Neural cell (in vitro differentiated cells): ENCODE measurements at places on chromosomes 13 and 19. TPM values are rescaled to one million over a fixed set of nuclear protein-coding genes. Genes with fewer than 3 reads are reported as not detected.

The NXNL1 gene
- not detected in 2 replicates for polyA plus RNA-seq

The NTN5 gene
- polyA plus RNA-seq = 1.0 TPM in 1 of 2 replicates, not detected in the other

The IGFL2 gene
- not detected in 2 replicates for polyA plus RNA-seq

The PRR19 gene
- polyA plus RNA-seq = 1.4 and 2.4 TPM in 2 replicates

The PINLYP gene
- polyA plus RNA-seq = 1.9 and 3.2 TPM in 2 replicates

The LIM2 gene
- not detected in 2 replicates for polyA plus RNA-seq

The GRK1 gene
- polyA plus RNA-seq = 0.06 and 0.10 TPM in 2 replicates

The GFY gene
- not detected in 2 replicates for polyA plus RNA-seq

The PPM1N gene
- polyA plus RNA-seq = 1.0 and 1.8 TPM in 2 replicates

The JSRP1 gene
- 1.3 and 1.4 TPM in 2 replicates for polyA plus RNA-seq

The NLRP7 gene
- polyA plus RNA-seq = not detected in 2 replicates

The PSG6 gene
- polyA plus RNA-seq = not detected in 2 replicates

The ACP7 gene
- not detected in 2 replicates for polyA plus RNA-seq

The ZNF418 gene
- polyA plus RNA-seq = 19.7 and 27.6 TPM in 2 replicates

The CPB2 gene
- polyA plus RNA-seq = not detected in 2 replicates

The SPTBN4 gene
- polyA plus RNA-seq = 10.4 and 12.7 TPM in 2 replicates

The NFILZ gene
- not detected in 2 replicates for polyA plus RNA-seq

The CEACAM8 gene
- polyA plus RNA-seq = not detected in 2 replicates

The CEACAM20 gene
- not detected in 2 replicates for polyA plus RNA-seq

The SRRM5 gene
- not detected in 2 replicates for polyA plus RNA-seq

The MEF2B gene
- polyA plus RNA-seq = 0.22 TPM in 1 of 2 replicates, not detected in the other

The ZNF175 gene
- 10.9 and 20.6 TPM in 2 replicates for polyA plus RNA-seq

The ATXN8OS gene
- polyA plus RNA-seq = 0.33 TPM in 1 of 2 replicates, not detected in the other
